ENCODE measurements at places on chromosomes 4 and X.

- DNase-seq, result no peak
These were observed 191.2 kb upstream of the LNX1 start for GRCh38 chr4:53782458-53782845.

GRCh38 chr4:6217716-6218381 is 17.5 kb upstream of the JAKMIP1 start:
- DNase-seq, result no peak

DNA sequence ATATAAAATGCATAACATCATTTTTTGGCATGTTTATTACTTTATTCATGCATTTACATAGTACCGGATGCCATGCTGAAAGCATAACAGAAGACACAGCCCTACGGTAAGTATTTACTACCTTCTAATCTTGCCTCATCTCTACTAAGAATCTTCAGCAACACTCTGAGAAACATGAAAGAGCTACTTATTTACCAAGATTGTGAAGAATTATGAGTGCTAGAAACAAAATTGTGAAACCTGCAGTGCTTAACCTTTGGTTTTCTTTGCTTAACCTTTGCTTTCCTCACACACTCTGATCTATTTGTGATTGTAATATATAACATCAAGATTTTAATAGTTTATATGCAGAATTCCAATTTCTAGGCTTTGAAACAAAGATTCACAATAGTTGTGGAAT is 7.4 kb downstream of the ANTXR2 start:
- no peak for DNase-seq

- DNase-seq, result no peak
These were observed 4.7 kb downstream of the GPR50 start for GRCh38 chrX:151181088-151181487.

DNA sequence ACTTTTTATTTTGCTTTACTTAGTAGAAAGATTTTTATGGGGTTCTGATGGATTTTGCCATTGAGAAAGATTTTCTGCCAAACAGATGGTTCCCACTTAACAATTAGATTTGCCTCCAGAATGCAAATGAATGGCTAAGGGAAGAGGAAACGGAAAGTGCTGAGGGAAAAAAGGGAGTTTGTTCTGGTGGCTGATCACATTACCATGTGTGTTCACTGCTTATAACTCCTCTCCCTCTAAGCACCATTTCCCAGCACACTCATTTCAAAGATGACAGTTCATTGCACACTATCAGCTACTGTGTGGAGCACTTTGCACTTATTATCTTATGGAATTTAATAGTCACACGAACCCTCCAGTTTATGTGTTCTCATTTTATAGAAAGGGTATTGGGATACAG is 68.0 kb upstream of the GRID2 start:
- DNase-seq, result no peak

DNA sequence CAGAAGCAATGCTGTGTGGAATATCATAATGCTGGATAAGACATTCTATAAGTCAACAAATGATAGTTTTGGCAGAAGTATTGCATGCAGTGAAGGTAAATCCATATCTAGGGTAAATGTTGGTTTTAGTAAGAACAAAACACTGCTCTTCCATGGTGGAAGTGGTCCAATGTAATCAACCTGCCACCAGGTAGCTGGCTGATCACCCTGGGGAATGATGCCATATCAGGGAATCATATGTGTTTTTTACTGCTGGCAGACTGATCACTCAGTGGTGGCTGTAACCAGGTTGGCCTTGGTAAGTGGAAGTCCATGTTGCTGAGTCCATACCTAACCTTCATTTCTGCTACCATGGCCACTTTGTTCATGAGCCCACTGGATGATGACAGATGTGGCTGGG is 74.0 kb upstream of the CENPE start:
- no peak for DNase-seq

GRCh38 chrX:153669901-153670731 is 3.5 kb downstream of the PNCK start:
- no peak for DNase-seq

- no peak for DNase-seq
These were observed 17.8 kb upstream of the HUWE1 start for GRCh38 chrX:53704294-53704693.

DNA sequence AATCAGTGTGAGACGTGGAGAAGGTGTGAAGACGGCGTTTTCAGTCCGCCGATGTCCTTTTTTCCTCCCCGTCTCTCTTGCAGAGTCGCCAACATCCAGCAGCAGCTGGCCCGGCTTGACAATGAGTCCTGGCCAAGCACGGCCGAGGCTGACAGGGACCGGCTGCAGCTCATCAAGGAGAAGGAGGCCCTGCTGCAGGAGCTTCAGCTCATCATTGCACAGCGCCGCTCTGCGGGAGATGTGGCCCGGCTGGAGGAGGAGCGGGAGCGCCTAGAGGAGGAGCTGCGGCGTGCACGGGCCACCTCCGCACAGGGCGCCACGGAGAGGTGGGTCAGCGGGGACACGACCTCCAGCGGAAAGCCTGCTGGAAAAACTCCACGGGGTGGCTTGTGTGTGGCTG is 47.1 kb upstream of the CLCN4 start:
- DNase-seq, result no peak

GRCh38 chr4:100632163-100632562 is 114.3 kb upstream of the EMCN start:
- DNase-seq, result no peak

DNA sequence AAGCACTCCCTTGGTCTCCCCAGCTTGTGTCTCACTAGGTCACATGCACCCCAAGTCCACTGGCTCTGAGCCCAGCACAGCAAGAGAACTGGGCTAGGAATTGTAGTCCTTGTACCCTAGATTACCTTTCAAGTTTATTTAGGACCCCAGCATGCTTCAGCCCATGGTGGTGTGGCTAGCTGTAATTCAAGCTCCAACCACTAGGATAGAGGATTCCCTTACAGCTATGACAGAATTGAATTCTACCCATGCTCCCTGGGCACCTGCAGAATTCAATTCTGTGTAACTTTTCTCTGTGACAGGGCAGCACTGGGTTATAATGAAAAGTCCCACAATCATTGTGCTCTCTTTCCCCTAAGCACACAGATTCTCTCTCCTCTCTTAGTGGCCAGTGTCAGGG is 253.8 kb upstream of the DMD start:
- DNase-seq, result no peak

DNA sequence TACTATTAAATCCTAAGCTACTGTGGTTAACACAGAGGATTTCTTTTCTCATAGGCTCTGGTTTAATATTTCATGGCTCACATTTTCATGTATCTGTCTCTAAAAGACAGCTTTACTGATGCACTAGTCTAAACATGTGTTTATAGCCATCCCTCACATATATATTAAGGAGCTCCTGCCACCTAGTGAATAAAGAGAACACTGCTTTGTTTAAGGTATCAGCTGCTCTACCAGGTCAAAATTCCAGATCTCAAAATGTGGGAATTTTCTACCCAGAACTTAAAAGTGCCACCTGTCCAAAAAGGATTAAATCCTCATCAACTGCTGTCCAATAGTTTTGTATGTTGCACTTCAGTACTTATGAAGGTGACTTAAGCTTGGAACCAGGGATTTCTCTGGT is 188.5 kb upstream of the TEX13C start:
- no peak for DNase-seq

GRCh38 chr4:7252510-7253340 is 60.4 kb downstream of the SORCS2 start:
- no peak for DNase-seq

- no peak for DNase-seq
These were observed 73.7 kb downstream of the BEND2 start for GRCh38 chrX:18146954-18147353.

DNA sequence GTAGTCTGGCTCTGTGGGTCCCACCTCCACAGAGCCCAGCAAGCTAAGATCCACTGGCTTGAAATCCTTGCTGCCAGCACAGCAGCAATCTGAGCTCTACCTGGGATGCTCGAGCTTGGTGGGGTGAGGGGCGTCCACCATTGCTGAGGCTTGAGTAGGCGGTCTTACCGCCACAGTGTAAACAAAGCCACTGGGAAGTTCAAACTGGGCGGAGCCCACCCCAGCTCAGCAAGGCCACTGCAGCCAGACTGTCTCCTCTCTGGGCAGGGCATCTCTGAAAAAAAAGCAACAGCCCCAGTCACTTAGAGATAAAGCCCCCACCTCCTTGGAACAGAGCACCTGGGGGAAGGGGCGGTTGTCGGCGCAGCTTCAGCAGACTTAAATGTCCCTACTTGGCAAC is 243.2 kb upstream of the POF1B start:
- DNase-seq, result no peak

All from CD4-positive, alpha-beta memory T cell (primary cell).